Activated CD4-positive, alpha-beta memory T cell treated with anti-CD3 and anti-CD28 coated beads for 36 hours (primary cell): ENCODE measurements at places on chromosomes 4 and X.

DNA sequence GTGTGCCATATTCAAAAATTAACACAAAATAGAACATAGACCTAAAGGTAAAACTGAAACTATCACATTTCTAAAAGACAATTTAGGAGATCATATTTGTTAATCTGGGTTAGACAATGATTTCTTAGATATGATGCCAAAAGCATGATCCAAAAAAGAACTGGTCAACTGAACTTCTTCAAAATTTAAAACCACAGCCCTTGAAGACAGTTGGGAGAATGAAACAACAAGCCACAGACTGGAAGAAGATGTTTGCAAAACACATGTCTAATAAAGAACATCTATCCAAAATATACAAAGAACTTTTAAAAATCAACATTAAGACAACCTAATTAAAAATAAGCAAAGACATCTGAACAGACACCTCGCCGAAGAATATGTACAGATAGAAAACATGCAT, 19.5 kb downstream of the COMMD8 start:
- DNase-seq = no peak

DNA sequence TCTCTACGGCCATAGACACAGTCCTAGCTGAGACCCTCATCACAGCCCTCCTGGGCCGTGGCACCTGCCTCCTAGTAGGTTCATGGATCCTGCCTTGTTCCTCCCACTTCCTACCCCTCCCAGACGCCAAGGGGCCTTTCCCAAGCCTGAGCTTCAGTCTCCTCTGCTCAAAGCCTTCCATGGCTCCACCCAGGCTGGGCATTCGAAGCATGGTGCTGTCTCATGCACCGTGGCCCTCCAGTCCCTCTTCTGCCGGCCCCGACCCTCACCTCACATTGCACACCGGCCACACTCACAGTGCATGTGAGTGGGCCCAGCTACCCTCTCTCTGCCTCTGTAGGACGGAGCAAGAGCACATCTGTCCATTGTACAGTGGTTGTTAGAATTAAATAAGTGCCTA, 21.7 kb upstream of the KIAA0232 start:
- DNase-seq = no peak

DNA sequence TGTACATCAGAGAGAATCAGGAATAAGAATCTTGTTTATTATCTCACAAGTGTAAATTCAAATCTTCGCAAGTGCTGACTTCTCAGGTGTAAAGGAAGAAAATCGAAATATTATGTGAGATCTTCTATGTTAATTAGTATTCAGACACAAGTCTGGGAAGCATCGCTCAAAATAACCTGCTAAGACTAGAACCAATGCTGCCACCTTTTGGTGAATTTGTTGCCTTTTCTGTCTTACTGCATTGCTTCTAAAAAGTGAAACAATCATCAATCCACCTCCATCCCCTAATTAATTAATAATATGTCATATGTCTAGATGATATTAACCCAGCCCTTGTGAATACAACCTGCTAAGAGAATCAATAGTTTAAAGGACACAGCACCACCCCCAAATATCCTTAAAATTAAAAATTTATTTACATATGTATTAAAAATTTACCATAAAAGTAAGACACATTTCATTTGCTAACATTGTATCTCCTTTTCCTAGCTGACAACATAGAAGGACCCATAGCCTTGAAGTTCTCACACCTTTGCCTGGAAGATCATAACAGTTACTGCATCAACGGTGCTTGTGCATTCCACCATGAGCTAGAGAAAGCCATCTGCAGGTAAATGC, 3.5 kb downstream of the EPGN start:
- no peak for DNase-seq

DNA sequence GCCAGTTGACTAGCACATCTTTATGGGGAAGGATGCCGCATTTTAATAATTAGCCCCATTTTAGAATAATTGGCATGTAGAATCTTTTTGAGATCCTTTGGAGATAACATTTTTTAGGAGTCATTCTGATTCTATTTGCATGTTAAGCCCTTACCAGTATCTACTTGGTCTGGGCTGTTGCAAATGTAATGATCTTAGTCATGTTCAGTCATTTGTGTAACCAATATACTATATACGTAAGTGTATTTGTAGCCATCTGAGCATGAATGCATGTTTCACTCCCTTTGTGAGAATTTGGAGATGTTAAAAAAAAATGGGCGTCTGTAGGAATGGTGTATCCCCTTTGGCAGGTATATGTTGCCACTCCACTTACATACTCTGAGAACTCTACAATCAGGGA, 119.1 kb downstream of the TEX13A start:
- no peak for DNase-seq
